ENCODE measurements at places on chromosomes 13 and 19.
A peak's percentile ranks its signal among the peaks of the same experiment; 100 is the strongest.

GRCh38 chr19:38670921-38671398 is 23.5 kb downstream of the ACTN4 start:
- no peak for DNase-seq

- DNase-seq = no peak
Measured at GRCh38 chr13:58587183-58587582, 955.6 kb downstream of the PCDH17 start.

- no peak for DNase-seq
Measured at GRCh38 chr19:7063764-7064418, 5.4 kb upstream of the MBD3L3 start.

- no peak for DNase-seq
Measured at GRCh38 chr13:42547612-42548011, 26.3 kb upstream of the TNFSF11 start.

DNA sequence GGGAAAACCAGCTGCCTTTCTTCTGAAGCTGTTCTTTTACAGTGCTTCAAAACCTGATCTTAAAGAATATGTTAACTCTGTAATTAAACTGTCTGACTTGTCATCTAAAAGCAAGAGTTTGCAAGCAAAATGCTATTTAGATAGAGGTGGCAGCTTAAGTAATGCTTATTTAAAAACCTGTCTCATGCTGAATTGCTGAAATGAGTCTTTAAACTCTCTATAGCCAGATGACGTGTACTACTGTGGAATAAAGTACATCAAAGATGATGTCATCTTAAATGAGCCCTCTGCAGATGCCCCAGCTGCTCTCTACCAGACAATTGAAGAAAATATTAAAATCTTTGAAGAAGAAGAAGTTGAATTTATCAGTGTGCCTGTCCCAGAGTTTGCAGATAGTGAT is 22.9 kb downstream of the ITM2B start:
- peak; percentile 32 for DNase-seq

- DNase-seq = peak; percentile 41
Measured at GRCh38 chr13:30719525-30719914, 15.8 kb upstream of the ALOX5AP start.

GRCh38 chr13:67318398-67318797 is 88.3 kb upstream of the PCDH9 start:
- peak; percentile 36 for DNase-seq

DNA sequence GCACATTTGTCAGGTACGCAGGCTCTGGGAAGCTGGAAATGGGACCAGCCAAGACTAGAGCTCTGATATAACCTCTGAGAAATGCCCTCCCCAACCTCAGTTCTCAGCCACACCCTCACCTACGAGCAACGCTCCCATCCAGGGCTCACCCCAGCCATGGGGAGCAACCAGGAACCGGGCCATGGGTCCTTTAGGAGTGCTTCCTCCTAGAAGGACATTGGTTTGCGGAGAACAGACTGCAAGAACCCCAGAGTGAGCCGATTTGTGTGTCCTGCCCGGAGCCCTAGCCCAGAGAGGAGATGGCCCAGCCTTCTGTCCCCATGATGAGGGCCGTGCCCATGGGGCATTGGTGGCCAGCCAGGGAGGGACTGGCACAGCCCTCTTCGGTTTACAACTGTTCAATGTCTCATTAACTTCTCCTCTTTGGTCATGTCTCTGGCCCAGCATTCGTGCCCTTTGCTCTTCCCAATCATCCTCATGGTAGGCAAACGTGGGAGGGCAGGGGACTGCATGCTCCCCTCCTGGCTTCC is 32.9 kb upstream of the IGSF23 start:
- DNase-seq = no peak

All from cardiac fibroblast (primary cell).